Eye (tissue), 1 donor: ENCODE measurements at places on chromosomes 11 and 22.

DNA sequence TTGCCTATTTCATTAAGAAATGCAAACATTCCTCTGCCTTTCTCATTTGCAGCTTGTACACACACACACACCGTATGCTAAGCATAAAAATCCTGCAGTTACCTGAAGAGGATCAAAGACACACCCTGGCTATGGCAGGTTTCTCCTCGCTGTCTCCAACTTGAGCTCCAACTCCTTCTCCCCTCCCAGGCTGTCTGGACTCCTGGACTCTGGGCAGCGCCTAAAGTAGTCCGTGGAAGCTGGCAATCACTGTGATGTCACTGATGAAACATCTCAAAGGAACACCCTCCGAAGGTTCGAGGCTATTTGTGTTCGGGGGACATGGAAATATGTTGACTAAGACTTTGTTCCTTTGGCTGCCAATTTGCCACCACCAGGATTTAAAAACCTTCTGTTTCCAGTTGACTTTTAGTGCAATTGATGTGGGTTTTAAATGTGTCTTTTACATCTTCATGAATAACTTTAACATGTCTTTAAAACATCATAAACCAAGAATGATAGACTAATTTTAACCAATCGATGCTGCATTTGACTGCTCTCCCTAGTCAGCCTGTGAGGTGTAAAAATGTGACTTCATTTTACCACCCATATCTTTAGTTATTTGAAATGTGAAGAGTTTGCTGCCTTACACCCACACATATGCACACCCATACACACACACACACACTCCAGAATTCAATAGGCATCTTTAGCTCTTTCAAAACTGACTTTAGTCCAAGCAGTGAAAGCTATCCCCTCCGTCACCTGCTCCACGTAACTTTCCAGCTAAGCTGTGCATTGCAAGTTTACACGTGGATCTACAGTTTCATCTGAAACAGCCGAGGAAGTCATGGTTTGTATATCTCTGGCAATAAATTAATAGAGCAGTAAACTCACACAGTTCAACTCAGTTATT lies at the start of gene SLN:
TSS of gene SLN (minus strand) at position 196 of the 895 bp plus-strand sequence.
- peak; percentile 45 for DNase-seq

DNA sequence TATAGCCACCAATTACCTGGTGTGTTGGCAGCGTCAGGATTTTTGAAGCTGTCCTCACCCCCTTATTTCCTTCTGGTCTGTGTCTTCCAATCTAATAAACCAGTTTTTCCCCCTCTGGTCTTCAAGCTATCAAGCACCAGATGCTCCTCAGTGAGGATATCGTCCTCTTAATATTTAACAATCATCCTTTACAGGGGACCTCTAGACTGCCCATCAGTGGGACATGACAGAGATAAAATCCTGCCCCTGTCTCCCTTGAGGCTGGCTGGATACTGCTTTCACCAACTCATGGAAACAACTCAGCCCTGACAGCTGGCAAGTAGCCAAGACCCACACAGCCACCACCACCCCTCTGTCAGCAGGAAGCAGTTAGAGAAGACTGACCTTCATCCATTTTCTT lies 421.0 kb upstream of the API5 start:
- DNase-seq, result peak; percentile 52

- peak; percentile 40 for DNase-seq
Observed at GRCh38 chr22:28711341-28711740, 30.3 kb downstream of the CHEK2 start.

DNA sequence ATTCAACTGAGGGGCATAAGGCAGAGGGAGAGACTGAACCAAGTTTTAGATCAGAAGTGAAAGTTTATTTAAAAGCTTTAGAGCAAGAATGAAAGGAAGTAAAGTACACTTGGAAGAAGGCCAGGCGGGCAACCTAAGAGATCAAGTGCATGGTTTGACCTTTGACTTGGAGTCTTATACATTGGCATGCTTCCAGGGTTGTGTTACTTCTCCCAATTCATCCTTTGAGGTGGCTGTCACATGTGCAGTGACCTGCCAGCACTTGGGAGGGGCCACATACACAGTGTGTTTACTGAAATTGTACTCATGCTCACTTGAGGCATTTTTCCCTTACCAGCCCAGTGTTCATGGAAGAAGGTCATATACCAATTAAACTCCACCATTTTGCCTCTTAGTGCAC lies 30.4 kb downstream of the CYP2R1 start:
- no peak for DNase-seq

GRCh38 chr22:23054531-23055257 lies 15.6 kb upstream of the GNAZ start:
- no peak for DNase-seq

DNA sequence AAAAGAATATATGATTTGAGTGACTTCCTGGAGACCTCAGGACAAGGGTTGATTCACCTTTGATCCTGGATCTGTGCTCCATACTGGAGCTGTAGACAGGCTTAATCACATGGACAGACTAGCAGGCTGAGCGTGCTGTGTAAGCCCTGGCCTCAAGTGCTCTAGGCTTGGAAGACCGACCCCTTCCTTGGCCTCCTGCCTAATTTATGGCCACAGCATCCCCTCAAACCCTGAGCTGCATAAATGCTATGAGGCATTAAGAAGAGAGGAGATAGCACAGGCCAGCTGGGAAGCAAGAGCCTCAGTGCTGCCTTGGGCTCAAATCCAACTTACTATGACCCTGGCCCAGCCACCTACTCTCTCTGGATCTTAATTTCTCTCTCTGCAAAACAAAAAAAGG lies 385.1 kb downstream of the BUD13 start:
- no peak for DNase-seq

DNA sequence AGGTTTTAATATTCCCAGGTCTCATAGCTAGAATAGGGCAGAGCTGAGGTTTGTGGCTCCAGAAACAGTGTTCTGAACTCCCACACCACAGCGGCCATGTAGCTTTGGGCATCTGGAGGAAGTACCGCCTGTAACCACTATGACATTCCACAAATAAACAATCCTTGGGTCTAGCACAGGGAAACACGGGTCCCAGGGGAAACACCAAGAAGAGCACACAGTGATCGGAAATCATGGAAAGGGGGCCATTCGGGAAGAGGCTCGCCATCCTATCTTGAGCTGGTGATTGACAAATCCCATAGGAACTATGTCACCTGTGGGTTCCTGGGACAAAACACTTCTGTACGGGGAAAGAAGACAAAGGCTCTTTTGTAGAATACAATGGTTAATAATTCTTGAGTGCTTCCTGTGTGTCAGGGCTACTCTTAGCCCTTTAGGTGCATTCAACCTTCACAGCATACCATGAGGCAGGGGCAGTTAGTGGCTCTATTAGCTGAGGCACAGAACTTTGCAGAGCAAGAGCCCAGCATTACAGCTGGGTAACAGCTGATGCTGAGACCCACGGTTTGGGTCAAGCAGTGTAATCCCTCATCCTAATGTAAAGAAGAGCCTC lies 514.2 kb downstream of the NTM start:
- no peak for DNase-seq

- DNase-seq, result peak; percentile 84
Observed at GRCh38 chr22:37801946-37802309, 5.8 kb upstream of the GCAT start.
